GM06990 (cell line): ENCODE measurements at places on chromosomes 2 and 18.

DNA sequence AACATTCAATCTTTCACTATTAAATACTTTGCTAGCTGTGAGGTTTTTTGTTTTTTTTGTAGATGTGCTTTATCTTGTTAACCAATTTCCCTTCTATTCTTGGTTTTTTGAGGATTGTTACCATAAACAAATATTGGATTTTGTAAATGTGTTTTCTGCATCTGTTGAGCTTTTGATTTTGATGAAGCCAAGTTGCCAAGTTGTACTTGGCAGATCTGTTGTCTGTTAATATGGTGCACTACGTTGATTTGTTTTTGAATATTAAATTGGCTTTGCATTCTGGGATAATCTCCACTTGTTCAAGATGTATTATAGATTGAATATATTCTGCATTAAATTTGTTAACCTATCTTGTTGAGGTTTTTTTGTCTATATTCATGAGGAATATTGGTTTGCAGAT lies 114.6 kb downstream of the VWA3B start:
- DNase-seq, result no peak

DNA sequence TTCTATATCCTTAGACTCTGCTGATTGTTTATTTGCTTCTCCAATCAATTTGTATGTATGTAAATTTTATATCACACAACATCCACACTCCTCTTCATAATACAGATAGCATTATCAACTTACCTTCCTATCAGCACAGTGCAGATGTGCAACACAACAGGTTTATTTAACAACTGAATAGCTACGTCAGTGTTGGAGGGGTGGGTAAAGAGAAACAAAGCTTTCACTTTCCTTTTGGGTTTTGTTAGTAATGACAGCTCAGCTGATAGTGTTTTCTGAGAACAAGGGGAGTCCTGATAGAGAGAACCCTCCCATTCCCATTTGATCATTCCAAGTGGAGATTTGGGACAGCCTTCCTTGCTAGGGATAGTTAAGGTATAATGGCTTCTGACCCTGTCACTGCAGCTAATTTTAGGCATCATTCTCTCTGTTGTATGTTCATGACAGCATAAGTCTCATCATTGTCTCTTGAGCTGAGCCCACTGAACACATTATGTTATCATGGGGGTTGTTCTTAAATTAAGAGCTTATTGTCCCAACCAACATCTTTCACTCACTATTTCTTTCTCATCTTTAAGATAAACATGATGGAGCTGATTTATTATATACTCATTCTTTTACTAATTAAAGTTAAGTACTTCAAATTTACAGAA lies 227.7 kb downstream of the GPD2 start:
- DNase-seq, result no peak

GRCh38 chr2:6017736-6018286 lies 325.6 kb downstream of the SOX11 start:
- no peak for DNase-seq

- no peak for DNase-seq
Measured at GRCh38 chr2:10709290-10709939, 12.0 kb upstream of the ATP6V1C2 start.

DNA sequence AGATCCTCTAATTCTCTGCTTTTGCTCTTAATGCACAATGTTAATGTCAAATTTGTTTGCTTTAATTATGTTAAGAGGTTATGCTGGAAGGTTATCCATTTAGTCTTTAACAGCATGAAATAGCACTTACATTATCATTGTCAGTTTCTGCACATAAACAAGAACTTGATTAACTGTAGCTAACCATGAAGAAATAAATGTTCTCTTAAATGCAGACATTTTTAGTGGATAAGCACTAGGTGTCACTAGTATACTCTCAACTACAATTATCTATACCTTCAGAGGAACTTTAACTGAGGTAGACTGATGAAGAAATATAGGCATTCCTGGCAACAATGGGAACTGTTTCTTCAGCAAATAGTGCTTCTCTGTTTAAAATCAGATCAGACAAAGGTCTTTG lies 178.8 kb upstream of the CHST9 start:
- no peak for DNase-seq

DNA sequence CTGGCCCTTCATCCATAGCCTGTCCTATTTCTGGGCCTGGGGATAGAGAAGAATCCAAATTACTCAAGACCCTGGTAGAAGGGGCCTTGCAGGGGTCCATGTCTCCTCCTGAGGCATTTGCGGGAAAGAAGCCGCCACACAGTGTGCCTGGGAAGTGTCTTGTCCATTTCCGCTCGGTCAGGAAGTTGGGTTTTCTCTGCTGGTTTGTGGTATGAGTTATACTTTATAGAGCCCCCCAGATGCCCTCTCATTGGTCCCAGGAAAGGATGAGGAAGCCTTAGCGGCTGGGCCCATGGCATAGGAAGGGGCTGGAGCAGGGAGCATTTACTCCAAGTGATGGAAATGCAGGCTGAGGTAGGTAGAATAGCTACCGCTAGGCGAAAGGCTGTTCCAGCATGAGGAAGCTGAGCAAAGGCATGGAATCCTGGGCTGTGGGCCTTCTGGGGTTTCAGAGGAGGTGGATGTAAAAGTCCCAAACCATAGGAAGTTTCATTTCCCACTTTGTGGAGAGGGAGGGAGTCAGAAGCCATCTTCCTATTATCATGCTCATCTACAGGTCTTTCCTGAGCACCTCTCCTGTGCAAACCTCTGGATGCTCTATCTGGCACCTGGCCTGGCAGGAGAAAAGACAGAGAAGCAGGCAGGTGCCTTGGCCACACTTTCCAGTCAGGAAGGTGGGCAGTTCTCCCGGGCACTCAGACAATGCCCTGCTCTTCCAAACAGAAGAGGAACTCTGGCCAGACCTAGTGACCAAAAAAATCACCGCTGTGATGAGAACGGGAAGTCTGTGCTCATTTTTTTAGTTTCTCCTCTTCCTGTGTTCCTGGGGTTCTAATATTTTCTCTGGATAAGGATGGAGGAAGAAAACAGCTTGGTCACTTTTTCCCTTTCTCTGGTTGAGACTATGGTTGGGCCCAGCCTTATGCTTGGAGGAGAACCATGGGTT lies 2.6 kb upstream of the CD207 start:
- no peak for DNase-seq

- no peak for DNase-seq
Measured at GRCh38 chr18:26293982-26294381, 67.7 kb downstream of the TAF4B start.

GRCh38 chr2:64876137-64876647 lies 113.0 kb upstream of the SLC1A4 start:
- DNase-seq, result no peak

DNA sequence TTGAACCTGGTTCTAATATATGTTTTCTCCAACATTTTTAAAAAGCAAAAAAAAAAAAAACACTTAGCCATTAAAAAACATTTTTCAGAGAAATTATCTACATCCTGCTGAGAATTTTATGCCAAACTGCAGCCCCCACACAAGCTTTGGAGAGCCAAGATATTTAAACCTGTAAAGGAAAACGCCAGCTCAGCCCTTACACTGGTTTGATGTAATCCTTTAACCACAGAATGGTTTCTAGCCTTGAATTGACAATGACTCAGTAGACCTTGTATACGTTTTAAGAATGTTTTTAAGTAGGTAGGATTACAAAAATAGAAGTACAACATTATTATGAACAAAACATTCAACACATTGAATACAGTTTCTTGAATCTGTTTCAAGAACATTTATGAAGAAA lies 113.6 kb downstream of the BABAM2 start:
- no peak for DNase-seq
